ENCODE measurements at places on chromosomes 16 and 17.

DNA sequence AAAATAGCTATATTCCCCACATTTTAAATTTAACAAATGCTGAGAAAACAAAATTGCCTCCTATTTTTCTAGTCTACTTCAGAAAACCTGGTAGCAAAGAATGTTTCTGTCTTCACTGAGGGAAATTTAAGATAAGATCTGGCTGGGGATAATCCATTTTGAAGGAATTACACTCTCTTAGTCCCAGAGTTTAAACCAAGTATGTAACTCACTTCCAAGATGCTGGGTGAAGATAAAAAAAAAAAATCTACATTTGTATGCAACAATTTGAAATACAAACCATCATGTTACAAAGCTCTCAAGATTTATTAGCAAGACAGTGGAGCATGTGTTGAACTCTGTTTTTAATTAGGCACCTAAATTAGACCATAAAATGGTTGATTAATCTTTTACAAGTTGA lies 5.7 kb downstream of the HS3ST3B1 start:
- DNase-seq = no peak

GRCh38 chr16:54493594-54493993 lies 207.0 kb upstream of the IRX3 start:
- no peak for DNase-seq

DNA sequence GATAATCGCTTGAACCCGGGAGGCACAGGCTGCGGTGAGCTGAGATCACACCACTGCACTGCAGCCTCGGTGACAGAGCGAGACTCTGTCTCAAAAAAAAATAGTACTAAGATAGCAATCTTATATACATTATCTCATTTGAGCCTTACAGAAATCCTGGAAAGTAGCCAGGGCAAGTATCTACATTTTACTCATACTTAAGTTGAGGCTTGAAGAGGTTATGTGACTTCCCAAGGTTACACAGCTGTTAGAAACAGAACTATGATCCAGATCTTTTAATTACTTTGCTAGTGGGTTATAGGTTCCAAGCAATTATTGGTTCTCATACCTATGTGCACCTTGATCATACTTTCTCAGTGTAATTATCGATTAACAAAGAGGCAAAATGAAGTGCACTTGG lies 15.4 kb downstream of the C17orf78 start:
- DNase-seq = no peak

DNA sequence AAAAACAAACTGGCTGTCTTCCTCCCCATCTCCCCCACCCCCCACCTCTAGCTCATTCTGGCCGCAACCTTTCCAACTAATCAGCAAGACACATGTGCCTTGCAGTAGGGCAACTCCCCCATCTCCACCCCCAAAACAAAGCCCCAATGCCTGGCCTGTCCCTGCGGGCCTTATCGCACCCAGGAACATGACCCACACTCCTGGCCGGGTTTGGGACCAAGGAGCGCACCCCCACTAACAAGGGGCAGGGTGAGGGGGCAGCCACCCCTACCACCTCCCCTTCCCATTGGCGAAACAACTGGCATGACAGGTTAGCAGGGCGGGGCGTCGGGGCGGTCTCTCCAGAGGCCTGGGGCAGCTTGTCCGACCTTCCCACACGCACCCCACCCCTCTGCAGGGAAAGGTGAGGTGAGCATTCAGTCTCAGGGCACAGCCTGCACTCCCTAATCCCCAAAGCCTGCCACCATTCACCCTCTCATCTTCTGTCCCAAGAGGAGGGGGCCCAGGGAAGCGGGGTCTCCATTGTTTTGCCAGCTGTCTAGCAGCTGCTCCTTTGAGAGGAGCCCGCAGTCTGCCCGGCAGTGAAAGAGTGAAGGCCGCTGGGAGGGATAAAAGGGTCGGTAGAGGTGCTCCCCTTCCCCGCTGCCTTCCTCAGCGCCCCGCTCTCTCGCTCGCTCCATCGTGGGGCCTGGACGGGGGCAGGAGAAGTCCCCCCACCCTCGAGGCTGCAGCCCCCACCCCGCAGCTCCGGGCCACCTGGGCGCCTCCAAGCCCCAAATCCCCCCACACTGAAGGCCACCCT lies 765 bp downstream of the MYO18A start:
- no peak for DNase-seq

- DNase-seq = no peak
These were observed 6.6 kb upstream of the NACA2 start for GRCh38 chr17:61597607-61598006.

GRCh38 chr17:59796785-59797205 lies 89.3 kb downstream of the VMP1 start:
- DNase-seq = no peak

DNA sequence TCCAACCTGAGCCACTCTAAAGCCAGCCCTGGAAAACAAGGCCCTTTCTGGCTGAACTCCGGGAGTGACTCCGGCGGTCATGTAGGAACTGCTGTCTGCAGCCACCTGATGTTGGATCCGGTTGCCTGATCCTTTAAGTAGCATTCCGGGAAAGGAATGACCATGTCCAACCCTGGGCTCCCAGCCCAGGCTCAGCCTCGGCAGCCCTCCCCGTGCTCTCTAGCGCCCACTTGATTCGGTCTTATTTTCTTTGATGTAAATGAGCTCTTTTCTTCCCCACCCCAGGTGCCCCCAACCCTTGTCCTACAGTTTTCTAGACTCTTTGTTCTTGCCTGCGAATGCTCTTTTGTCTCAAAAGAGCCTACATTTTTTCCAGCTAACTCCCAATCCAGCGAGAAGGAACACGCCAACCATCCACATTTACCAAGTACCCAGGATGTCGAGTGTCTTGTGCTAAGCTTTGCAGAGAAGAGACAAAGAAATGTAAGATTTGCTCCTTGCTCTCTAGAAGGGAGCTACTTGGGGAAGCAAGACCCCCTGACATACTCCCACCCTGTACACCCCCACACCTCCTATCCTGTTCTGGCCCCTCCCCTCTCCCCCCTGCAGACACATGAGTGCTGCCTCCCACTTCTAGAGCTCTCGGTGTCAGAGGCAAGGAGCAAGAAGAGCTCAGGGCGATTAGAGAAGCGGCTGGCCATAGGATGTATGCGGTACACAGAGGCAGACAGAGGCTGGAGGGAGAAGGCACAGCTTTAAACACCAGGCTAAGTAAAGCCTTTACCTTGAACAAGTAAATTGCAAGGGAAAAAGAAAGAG lies 53.8 kb downstream of the COG7 start:
- no peak for DNase-seq

DNA sequence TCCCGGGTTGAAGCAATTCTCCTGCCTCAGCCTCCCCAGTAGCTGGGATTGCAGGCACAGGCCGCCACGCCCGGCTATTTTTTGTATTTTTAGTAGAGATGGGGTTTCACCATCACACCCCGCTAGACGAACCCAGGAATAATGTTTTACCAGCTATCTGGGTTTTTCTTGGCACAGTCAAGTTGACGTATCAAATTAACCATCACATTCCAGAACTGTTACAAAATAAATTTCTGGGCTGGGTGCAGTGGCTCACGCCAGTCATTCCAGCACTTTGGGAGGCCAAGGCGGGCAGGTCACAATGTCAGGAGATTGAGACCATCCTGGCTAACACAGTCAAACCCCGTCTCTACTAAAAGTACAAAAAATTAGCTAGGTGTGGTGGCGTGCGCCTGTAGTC lies 501.2 kb downstream of the SHISA9 start:
- no peak for DNase-seq

DNA sequence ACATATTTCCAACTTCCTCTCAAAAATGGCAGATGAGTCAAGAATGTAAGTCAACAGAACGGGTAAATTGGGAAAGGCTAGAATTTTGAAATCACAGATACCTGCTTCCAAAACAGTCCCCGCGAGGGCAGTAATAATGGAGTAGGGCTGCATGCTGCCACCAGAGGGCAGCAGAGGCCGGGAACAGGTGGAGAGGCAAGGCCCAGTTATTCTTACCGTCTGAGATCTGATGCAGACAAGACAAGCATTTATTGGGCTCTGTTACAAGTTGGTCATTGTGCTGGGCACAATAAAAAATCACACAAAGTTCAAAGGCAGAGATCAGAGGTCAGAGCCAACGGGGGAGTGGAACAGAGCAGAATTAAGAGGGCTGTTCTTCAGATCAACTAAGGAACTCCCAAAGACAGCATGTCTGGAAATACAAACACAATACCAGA lies 8.8 kb upstream of the MLKL start:
- peak; percentile 86 for DNase-seq

DNA sequence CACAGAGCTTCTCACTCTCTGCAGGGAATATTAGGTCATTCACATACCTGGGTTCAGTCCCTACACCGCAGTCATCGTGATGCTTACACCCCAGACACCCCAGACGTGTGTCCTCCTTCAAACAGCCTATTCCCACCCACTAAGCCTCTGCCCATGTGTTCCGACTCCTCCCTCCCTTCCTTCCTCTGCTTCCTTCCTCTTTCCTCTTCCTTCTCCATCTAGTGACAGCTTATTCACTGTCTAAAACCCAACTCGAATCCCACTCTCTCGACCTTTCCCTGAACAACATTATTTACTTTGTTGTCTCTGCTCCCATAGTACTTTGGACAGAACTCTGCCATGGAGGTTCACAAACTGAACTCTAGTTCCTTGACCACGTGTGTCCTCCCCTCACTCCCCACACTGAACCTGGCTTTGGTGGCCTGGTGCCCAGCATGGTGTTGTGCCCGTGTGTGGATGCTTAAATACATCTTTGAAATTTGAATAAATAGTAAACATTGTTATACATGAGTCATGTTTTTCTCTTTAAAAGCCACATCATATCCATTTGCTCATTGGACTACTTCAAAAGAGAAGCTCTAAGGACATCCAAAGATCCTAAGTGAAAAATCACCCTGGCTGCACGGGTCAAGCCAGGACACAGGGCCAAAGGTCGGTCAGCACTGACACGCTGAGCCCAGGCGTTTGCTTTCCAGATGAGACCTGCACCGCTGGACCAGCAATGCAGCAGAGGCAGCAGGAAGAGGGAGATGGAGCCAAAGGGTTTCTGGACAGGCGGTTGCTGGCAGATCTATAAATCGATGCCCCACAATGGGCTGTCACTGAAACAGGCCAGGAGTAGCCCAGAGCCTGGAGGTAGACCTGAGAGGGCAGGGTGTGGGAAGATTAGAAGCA lies 14.1 kb upstream of the G6PC1 start:
- no peak for DNase-seq

DNA sequence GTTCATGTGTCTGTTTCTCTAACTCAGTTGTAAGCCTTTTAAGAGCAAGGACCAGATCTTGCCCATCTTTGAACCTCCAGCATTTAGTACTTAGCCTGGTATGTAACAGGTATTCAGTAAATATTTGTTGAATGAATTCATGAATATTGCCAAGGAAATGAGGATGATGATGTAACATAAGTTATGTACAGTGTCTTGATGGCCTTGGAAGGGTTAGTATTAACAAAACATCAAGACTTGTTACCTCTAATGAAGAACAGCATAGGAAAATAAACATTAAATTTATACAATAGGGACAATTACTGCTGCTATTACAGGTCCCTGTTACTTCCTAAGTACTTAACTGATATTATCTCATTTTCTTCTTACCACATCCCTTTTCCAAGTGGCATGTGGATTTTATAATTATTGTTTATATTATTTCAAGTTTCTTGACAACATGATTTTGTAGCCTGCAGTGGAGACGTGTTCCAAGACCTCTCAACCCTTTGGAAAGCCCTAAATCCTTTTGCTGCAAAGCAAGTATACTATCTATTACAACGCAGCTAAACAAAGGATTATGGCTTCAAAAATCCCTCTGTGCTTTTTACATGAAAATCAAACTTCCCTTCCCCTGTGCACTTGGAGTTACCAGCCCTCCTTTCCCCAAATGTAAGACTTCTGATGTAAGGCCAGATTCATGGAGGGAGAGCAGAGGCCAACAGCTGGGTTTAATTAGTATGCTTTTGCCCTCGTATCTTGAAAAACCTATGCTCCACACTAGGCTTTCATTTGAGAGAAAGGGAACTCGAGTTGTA lies 77.4 kb upstream of the SMIM36 start:
- DNase-seq = no peak

- no peak for DNase-seq
These were observed 45.4 kb downstream of the SNX20 start for GRCh38 chr16:50635505-50636392.

GRCh38 chr16:86019446-86020047 lies 120.6 kb downstream of the IRF8 start:
- DNase-seq = no peak

GRCh38 chr16:81657781-81658180 lies 121.3 kb upstream of the PLCG2 start:
- DNase-seq = no peak

DNA sequence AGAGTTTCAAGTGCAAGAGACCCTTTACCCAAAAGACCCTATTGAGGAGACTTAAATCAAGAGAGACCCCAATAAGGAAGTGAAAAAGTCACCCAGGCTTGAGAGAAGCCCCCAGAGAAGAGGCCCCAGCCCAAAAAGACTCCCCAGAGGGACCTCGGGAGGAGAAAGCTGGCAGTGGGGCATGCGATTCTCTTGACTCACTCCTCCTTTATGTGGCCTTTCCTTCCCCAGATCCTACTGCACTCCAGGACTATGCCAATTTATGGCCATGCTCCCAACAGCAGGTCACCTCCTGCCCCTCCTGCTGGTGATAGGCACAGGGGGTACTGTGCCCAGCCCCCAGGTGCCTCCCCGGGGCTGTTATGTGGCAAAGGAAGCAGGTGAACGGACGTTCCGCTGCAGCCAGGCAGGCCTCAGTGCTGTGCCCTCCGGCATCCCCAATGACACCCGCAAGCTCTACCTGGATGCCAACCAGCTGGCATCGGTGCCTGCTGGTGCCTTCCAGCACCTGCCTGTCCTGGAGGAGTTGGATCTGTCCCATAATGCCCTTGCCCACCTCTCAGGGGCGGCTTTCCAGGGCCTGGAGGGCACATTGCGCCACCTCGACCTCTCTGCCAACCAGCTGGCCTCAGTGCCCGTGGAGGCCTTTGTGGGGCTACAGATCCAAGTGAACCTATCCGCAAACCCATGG lies 16.3 kb downstream of the LRRC3C start:
- no peak for DNase-seq

GRCh38 chr17:32648450-32648849 lies 161.7 kb downstream of the CDK5R1 start:
- DNase-seq = no peak

- no peak for DNase-seq
These were observed 43.5 kb downstream of the ABAT start for GRCh38 chr16:8717892-8718415.

DNA sequence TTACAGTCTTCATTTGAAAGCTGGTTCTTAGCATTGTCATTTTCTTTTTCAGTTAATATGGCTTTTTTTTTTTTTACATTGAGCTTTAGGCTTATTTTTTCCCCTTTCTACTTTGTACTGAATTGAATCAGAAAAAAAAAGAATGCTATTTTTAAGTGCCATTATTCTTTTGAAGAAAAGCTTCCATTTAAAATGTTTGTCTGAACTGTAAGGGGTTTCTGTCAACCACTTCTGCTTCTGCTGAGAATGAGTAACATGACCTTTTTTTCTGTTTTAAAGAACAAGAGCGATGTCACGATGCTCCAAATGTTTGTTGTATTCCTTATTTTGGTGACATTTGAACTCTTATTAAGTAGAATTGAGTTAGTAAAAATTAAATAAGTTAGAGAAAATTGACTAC lies 50.0 kb downstream of the MRTFB start:
- no peak for DNase-seq

- DNase-seq = no peak
These were observed 88.6 kb upstream of the NLRP1 start for GRCh38 chr17:5672815-5673430.

GRCh38 chr16:84007520-84007919 lies 35.1 kb downstream of the SLC38A8 start:
- DNase-seq = no peak
